MG63 (cell line): ENCODE measurements at places on chromosomes 5 and 9. TPM values are rescaled to one million over a fixed set of nuclear protein-coding genes. Genes with fewer than 3 reads are reported as not detected.

- no peak for DNase-seq
These were observed 164.2 kb upstream of the TARS1 start for GRCh38 chr5:33276628-33276950.

Gene TXNDC8
- not detected in 2 replicates for total RNA-seq

Gene GMCL2
- not detected in 2 replicates for total RNA-seq

DNA sequence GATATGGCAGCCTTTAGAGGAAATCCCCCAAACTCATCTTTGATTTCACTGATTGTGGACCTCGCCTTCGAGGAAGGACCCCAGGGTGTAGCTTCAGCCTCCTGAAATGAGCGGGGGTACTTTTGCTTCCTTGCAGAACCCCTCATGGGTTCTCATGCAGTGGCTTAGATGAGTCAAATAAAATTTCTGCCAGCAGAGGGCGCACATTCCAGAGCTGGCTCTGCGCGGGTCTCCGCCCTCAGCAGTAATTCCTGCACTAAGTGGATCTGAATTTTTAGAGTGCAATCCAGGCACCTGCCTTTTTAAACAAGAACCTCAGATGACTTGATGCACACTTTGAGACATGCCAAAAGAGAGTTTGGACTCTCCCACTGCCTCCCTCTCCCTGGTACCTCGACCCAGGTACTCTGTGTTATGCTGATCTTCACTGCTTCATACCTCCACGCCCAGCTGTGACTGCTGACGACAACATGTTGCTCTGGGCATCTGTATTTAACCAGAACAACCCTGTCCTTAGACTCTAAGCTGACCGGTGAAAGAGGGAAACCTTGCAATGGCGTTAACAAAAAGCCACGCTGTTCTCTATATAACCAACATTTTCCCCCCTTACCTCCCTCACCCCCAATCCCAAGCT is 7.3 kb downstream of the EGFLAM start:
- peak; percentile 38 for DNase-seq

DNA sequence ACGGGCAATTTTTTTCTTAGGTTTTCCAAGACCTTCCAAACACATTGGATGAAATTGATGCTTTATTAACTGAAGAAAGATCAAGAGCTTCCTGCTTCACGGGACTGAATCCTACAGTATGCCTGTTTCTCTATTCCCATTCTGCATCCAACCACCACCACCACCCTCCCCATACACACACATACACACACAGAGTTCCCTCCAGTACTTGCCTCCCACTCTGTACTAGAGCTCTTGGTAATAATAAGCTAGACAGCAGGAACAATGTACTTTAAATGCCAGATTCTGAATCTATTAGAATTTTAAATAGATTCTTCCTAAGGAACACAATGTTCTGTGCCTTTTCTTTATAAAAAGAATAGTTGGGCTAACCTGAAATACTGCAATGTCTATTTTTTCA is 67.4 kb downstream of the KLF9 start:
- DNase-seq: no peak

DNA sequence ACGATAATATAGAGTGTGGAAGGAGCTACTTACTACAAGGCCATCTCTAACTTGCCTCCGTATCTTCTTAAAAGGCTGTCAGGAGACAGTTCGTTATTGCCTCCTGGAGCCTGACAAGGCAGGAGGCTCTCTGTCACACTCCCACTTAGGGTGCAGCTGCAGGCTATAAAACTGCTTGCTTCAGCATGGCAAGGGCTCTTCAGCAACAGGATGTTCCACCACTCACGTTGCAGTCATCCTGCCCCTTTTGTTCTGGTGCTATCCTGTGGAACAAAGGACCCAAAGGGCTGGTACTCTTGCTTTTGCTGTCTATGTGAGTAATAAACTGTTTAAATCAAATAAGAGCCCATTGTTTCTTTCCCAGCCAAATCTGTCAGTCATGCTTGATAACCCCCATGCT is 508.9 kb downstream of the NTRK2 start:
- no peak for DNase-seq

DNA sequence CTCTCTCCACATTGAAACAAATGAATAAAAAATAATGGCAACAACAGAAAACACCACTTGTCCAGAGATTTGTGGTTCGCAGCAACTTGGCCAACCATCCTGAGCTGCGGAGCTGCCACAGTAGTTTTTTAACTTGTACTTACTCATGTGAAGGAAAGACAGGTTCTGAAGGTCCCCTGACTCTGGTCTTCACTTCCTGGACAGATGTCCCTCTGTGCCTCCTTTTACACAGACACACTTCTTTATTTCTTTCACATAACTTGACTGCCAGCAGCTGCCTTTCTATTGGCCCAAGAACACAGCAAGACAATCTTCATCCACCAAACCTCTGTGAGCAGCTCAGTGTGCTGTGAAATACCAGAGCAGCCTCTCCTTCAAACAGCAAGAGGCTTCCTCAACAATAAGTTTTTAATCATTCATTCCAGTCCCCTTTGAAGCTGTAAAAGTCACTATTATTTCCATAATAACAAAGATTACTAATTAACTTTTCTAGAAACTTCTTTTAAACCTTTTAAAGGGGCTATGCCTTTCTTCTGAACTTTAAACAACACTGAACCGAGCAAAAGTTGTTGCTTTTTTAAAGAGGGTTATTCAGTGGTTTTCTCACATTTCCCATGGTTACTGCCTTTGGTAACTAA is 198.7 kb downstream of the NR2F1-AS1 start:
- no peak for DNase-seq

Gene IGFBPL1
- total RNA-seq: 0.95 and 2.3 TPM in 2 replicates

DNA sequence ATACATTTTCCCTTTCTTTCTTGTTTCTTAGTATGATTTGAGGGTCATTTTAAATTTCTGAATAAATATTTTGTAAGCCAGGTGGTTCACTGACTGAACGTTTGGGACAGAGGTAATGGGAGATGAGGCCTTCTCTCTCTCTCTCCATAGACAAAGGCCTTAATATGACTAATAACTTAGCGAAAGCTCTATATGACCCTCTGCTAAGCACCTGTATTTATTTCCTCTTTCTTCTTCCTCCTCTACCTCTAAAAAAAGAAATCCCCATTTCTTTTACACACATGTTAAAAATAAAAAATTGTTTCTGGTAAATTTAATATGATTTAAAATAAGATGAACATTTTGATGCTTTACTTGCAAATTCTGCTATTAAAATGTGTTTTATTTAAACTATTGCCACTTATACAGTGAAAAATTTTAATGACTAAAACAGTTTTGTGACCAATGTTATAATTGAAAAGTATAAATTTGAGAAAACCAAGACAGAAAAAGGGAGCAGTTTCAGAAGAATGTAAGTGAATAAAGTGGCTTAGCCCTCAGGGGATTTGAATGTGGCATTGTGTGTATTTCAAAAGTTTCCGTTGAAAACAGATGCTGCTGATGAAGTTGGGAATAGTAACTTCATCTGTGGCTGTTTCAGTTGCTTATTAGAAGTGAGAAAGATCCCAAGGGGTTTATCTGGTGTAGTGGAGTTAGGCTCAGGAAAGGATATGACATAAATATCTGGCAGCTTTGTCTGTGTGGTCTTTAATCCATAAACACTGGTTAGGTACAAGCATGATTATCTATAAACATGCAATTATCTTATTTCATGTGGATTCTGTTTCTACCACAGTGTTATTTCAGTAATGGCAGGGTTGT is 128.6 kb upstream of the GRHPR start:
- no peak for DNase-seq

GRCh38 chr9:93003552-93004407 is 54.7 kb upstream of the SUSD3 start:
- peak; percentile 44 for DNase-seq

GRCh38 chr9:79254900-79255650 is 316.7 kb upstream of the TLE4 start:
- DNase-seq: no peak

Gene SLC6A18
- total RNA-seq: not detected in 2 replicates

DNA sequence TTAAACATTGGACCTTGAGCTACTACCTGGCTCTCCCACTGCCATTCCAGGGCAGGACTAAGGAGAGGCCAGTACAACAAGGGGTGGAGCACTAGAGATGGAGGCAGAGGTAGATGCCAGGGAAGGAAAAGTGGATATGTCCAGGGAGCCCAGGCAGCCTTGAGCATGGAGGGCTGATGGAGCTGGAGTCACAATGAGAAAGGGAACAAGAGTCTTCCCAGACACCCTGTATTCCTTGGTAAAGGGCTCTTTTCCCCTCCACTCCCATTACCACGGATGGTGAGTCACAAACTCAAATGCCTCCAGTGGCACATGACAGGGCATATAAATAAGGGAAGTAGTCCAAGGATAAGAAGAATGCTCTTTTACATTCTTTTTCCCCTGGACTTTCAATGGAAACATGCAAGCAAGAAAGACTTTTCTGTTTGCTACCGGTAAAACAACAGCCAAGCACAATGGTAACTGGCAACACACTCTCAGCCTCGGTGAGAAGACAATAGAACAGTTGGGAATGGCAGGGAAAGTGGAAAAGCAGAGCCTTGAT is 16.7 kb downstream of the ERAP1 start:
- peak; percentile 37 for DNase-seq

GRCh38 chr5:148166550-148167283 is 1.6 kb upstream of the SPINK14 start:
- DNase-seq: no peak

DNA sequence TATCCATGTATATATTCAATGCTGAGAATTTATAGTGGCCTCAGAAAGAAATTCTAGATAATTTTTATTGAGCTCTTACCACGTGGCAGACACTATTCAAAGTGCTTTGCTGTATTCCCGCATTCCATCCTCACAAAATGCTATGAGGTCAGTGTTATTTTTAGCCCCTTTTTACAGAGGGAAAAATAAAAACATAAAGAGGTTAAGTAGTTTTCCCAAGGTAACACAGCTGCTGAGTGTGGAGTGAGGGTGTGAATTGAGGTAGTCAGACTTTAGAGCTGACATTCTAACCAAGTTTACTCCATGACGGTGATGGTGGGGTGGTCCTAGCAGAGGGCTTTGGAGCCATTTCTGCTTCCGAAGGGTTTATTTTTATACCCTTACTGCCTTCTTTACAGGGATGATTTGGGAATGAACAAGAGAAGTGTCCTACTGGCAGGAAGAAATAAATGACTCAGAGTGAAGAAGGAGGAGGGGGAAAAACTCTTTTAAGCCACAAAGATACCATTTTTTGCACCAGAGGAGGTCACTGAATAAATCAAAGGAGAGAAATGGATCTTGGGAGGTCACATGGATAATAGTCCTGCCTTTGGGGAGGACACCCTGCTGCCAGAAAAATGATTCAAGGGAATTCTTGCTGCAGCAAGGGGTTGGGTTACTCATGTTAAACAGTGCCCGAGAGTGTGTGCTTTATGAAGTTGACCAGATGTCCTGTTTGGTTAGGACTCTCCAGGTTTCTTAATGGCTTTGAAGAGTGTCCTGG is 76.1 kb downstream of the HMHB1 start:
- peak; percentile 85 for DNase-seq

- no peak for DNase-seq
These were observed 16.6 kb upstream of the HEMGN start for GRCh38 chr9:97954550-97954989.

Gene PCDHB11
- total RNA-seq: 1.0 TPM in 1 of 2 replicates, not detected in the other

Gene TNFSF15
- 0.20 and 0.42 TPM in 2 replicates for total RNA-seq

DNA sequence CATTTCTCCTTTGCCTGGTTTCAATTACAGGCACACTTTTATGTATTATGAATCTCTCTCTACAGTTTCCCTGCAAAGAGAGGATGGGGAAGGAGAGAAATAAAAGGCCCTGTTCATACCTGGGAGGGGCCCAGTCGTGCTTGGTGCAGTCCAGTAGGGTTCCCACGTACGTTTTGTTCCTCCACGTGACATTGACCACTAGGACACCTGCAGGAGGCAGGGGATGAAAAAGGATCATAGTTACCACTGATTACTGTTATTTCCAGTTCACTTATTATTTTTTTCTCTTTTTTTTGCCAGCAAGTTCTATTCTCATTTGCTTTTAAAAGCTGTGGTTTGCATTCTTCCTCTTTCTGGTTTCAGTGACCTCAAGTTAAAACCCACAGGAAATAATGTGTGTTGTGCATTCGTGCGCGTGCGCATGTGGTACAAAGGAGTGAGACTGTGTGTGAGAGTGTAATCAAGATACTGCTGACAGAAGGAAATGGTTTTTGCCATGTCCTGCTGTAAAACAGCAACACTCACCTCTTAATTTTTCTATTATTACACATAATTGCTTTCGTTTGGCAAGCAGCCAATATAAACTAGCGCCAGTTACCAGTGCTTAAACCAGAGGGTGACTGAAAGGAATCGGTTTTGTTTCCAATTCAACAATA is 96.8 kb downstream of the ZNF608 start:
- peak; percentile 70 for DNase-seq

Gene HRH2
- not detected in 2 replicates for total RNA-seq

- no peak for DNase-seq
These were observed 133.5 kb downstream of the FAM114A2 start for GRCh38 chr5:153905219-153905618.

DNA sequence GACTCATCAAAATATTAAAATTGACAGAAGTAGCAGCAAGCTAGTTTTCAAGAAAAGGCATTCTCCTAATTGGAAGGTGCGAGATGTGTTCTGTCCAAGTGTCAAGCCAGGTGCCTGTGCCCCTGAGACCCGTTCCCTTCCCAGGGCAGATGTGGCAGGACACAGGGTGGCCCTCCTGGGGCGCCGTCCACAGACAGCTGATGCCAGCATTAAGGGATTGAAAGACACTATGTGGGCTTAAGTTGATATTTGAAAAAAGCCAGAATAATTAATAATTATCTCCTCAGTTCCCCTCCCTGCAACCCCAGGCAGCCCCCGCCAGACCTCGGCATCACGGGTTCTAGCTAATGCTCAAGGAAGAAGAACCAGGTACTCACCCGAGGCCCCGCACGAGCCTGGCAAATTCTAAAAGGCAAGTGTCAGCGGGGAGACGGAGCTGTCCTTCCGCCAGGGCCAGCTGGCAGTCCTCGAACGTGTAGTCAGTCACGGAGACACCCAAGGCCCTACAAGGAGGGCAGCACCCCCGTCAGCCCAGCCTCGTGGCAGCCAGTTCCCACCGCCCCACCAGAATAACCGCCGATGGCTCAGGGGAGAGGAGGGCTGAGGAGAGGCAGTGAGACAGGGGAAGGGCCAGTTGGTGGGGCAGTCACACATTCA is 29.1 kb upstream of the SLC6A3 start:
- DNase-seq: no peak

Gene F2RL2
- 0.20 and 9.5 TPM in 2 replicates for total RNA-seq

- peak; percentile 5 for DNase-seq
These were observed 3.1 kb downstream of the GTF3C4 start for GRCh38 chr9:132673355-132673754.

Gene ANKDD1B
- total RNA-seq: not detected in 2 replicates

- no peak for DNase-seq
These were observed 110.1 kb downstream of the HACD4 start for GRCh38 chr9:20921362-20921761.
